ENCODE measurements at places on chromosomes 4 and X.

DNA sequence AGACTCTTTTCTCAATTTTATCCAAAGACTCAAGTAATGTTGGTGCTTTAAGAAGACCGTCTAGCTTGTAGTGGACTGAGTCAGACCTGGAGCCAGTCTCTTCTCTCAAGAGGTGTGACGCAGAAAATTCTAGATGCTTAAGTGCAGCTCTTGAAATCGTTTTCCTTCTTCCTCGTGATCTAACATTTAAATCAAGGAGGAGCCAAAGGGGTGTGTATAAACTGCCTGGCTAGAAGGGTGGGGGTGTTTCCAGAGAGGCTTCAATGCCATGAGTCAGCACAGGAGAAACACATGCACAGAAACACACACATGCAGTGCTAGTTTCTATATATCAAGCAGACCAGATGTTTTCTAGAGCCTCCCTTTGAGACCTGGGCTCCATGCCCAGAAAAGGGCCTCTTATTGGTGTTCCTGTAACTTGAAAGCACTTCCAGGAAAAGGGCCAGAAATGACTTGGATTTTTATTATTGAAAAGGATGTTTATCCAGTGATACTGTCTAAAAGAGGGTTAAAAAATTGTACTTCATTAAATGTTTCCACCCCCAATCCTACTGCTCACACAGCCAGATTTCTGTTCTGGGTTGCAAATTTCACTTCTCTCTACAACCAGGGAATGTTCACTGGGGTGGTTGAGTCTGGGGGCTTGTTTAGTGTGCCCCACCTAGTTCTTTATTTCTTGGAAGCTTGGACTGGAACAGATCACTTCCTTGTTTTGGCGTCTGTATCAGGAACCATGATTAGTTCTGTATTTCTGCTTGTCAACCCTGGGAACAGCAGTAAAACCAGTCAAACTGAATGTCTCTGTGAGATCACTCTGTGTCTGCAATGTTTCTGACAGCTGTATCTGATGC is at the start of gene CLIC2:
Gene CLIC2, minus strand, starts transcription at position 129 of the 851 bp plus-strand sequence. CDS start 187 bp downstream, outside the sequence.
- no peak for DNase-seq

DNA sequence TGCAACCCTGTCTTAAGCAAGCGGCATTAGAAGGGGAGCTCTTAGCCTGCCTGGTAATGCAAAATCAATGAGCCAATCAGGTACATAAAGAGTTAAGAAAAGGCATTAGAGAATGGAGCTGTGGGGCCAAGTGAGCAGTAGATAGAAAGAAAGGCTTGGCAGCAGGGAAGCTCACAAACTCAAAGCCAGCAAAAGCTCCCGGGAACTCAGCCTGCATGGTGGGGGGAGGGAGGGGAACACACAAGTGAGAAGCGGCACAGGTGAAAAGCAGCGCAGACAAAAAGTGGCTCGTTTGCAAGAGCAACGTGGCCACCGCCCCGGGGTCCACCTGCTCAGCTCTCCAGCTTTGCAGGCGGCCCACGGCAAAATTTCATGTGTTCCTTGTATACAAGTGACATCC is 818.5 kb downstream of the FAM133A start:
- peak; percentile 4 for DNase-seq

DNA sequence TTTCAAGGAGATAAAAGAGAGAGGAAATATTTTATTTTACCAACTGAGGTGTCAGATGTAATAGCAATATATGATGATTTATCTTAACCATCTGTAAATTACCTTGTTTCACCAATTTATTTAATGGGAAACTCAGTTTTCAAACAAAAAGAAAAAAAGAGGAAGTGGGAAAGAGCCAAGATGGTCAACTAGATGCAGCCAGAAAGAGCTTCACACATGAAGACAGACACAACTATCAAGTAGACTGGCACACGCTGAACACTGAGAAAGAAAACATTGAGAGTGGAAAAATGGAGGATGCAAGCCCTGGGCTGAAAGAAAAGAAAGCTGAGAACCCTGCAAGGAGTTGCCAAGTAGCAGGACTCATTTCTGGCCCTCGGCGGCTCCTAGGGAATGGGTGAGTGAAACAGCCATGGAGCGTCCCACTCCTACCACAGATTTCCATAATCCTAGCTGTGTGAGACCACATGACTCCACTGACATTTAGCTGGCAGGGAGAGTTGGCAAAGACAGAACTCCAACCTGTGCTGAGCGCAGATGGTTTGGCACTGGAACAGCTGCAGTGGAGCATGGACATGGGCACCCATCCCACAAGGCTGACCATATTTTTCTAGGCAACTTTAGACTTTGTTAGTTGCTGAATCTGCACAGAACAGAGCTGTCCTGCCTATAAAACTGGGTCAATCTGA is 409.3 kb downstream of the FAM47B start:
- no peak for DNase-seq

DNA sequence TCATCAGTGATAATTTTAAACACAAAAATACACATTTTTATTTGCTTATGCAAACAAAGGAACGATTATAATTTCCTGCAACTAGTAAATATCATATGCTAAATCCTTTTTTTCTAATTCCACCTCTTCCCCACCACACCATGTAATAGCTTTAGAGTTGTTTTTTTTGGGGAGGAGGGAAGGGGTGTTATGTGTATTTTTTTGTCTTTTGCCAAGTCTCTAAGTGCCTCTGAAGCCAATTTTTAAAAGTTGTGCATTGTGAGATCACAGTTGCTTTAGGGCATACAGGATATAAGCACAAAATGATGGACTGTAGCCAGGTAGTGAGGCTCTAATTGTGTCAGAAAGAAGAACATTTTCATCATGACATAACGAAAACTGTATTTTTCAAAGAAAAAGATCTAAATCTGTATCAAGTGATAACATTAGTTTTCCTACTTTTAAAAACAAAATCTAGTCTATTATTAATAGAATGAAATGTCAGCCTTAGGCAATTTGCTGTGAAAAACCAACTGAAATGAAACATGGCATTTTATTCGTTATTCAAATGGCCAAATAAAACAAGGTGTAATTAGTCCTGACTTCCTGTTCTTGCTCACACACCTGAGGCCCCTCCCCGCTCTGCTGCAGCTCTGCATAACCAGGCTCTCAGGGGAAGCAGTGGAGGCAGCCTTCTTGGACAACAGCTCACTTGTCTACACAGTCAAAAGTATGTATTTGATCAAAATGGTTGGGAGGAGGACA is 157.4 kb downstream of the PALLD start:
- DNase-seq: no peak

GRCh38 chr4:67762086-67762485 is 7.9 kb upstream of the GNRHR start:
- DNase-seq: no peak

DNA sequence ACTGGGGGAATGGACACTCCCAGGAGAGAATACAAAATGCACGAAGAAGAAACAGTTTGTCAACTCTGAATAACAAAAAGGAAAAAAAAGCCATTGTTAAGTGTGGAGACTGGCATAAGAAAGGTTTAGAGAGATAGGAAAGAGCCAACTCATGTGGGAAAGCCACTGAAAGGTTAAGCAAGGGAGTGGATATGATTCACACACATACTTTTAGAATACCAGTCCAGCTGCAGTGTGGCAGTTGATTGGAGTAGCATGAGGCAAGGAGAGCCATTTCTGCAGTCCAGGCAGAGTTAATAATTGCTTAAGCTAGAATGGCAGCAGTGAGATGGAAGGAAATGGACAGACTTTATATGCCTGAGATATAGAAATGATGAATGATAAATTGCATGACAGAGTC is 36.9 kb upstream of the ADAD1 start:
- no peak for DNase-seq

- no peak for DNase-seq
These were observed 126.9 kb downstream of the FAM53A start for GRCh38 chr4:1557221-1557597.

DNA sequence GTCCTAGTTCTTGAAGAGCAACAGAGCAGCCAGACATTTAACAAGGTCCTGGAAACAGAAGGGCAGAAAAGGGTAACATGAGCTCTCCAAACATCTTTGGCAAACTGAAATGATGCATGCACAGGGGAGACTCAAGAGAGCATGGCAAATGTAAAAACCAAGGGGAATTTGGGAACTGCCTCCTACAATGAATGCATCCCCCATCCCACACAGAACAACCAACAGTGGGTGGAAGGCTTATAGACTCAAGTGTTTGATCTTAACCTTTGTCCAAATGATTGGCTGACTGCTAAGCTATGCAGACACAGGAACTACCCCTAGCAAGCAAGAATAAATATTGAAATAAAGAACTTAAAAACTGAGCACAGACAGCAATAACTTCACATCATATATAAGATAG is 74.4 kb downstream of the CENPC start:
- DNase-seq: no peak

DNA sequence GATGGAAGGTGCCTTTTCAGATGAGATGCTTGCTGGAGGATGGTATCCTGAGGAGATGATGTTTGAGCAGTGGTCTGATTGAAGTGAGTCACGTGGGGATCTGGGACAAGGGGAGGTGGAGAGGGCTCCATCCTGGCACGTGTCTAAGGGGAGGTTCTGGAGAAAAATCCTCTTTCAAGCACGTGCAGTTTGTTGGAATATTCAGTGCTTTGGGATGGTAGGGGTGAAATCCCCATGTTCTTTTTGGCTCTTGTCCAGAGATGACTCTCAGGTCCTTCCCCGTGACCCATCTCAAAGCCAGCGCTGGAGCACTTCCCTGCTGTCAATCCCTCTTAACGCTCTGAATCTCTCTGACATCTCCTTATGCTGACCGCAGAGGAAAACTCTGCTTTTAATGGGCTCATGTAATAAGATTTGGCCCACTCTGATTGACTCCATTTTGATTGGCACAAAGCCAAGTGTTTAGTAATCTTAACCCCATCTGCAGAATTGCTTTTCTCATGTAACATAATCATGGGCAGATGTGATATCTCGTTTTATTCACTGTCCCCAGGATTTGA is 10.8 kb upstream of the KLKB1 start:
- DNase-seq: no peak

DNA sequence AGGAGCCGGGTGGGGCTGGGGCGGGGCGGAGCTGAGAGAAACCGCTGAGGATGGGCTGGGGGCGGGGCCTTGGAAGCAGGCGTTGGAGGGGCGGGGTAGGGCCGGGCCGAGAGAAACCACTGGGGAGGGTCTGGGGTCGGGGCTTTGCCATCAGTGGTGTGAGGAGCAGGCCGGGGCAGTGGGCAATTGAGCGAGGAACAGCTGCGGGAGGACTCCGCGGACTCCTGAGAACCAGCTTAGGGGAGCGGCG is 1.3 kb upstream of the EOLA2 start:
- DNase-seq: no peak

GRCh38 chr4:10173754-10174749 is 57.5 kb upstream of the WDR1 start:
- peak; percentile 54 for DNase-seq

- no peak for DNase-seq
These were observed 584 bp downstream of the SUV39H1 start for GRCh38 chrX:48696909-48697727.

DNA sequence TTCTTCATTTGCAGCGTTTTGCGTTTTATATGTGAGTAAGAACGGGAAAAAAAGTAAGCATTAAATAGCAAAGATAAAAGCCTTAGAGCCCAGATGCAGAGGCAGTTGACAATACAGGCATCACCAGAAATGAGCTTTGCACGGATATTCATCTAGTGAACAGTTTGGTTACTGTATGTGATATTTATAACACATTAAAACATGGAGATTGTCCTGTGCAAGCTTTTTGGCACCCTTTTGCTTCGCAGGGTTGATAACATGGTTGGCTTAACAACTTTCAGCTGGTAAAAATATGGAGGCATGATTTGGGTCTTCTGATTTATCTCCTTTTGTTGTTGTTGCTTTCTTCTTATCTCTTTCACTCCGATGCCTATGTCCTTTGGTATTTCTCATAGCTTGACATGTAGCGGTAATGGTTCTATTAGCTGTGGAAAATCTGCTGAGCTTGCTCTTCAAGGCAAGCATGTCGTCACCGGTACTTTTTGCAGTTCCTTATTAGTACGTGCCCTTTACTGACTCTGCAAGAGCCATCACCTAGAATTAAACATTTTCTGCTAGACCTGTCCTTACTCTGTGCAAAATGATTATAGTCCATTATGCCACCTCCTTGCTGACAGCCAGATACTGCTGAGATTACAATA is 102.9 kb downstream of the PCDH7 start:
- no peak for DNase-seq

DNA sequence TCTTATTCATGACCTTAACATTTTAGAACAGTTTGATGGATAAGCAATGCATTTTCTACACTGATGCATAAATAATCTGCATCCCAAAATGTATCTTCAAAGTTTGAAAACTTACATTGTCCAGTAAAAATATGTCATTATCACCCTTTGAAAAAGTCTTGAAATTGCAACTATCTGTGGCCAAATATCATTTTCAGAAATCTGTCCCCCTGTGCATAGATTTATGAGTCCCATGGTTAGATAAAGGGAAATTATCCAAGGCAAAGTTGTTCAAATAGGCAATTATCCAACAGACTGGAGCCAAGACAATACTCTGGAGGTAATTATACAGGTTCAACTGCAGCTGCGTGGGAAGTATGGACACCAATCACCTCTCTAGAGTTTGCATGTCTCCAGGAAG is 182.5 kb upstream of the INTU start:
- DNase-seq: no peak

- no peak for DNase-seq
These were observed 26.5 kb downstream of the OTUD4 start for GRCh38 chr4:145153904-145154298.

- peak; percentile 93 for DNase-seq
These were observed 236.9 kb downstream of the DCLK2 start for GRCh38 chr4:150315175-150315574.

GRCh38 chr4:141801558-141801957 is 165.2 kb downstream of the IL15 start:
- no peak for DNase-seq

DNA sequence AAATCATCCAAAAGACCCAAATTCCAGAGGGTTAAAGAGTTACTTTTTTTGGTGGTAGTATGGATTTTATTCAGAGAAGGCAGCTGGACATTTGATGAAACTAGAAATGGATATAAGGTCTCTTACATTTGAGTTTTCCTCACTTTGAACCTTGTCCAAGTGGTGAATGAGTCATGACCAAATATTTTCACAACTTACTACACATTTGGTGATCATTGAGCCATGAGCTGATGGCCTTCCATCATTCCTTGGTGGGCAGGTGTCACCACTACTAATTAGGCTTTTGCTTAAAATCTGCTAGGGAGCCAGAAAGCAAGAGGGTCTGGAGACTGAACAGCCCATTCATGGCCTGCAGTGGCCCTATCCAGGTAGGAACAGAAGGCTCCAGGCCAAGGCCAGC is 620.2 kb upstream of the INTU start:
- DNase-seq: no peak

- peak; percentile 72 for DNase-seq
These were observed at the start of gene IL15 for GRCh38 chr4:141636082-141636770. IL15 (plus strand) TSS chr4:141636583; CDS start chr4:141719465, 82,882 bp downstream.

- no peak for DNase-seq
These were observed 55.2 kb upstream of the HGFAC start for GRCh38 chr4:3386526-3386925.

Data from mesendoderm (in vitro differentiated cells).